ENCODE measurements at places on chromosomes 13 and 19.

DNA sequence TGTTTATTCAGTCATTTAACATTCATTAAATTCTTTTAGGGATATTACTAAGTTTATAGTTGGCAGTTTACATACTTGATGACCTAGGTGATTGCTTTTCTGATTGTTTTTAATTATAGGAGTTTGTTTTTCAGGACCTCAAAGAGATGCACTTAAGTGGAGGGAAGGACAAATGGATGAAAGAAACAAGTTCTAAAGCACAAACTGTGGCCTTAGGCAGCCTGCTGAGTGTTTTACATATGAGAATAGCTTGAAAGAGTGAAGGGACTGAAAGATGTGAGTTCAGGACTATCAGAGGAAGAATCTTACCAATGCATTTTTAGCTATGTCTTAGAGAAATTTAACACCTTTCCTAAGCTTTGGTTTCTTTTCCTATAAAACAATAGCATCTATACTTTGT lies 402.6 kb downstream of the KLF12 start:
- no peak for DNase-seq

DNA sequence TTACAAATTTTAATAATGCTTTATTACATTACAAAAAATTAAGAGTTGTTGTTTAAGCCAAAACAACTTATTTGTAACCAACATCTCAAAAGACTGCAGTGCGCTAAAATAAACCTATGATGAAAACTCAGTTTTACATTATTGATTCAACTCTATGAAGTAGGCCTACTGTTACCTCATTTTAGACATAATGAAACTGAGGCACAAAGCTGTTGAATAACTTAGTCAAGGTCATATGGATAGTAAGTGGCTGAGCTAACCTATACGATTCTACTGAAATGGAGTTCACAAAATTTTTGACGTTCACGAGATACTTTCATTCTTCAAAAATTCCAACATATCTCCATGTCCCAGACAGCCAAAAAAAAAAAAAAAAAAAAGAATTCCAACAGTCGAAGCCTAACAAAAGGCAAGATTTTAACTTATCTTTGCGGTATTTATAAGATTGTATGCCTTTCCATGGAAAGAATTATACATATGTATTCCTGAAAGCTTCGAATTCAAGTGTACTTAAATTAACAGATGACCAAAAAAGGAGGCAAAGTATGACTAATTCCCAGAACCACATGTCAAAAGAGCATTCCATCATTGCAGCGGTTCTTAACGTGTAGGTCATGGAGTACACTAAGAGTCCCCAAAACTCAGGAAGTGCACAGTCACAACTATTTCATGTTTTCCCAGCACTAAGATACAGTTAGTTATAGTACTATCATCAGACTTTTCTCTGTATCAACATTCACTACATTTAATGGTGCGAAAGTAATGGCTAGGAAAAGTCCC lies 69.4 kb downstream of the PSPC1 start:
- no peak for DNase-seq

- DNase-seq: no peak
Measured at GRCh38 chr13:31182987-31183386, 16.8 kb upstream of the B3GLCT start.

GRCh38 chr19:48659768-48660167 lies 13.0 kb downstream of the NTN5 start:
- DNase-seq: peak; percentile 31
